ENCODE measurements at places on chromosomes 2 and 18.

DNA sequence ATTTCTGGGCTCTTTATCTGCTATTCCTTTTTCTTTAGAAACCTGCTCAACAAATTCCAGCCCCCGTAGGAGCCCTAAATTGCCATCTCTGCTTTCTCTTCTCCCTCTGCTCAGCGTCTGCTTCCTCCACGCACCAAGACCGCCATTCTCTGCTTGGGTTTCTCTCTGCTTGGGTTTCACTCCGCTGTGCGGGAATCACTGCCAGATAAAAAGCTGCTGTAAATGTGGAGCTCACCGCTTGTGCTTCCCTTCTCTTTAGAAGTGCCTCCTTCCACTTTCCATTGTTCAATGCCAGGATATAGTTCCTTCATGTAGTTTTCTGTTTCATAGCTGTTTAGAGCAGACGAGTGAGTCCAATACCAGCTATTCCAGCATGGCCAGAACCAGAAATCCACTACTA is 45.9 kb downstream of the TMEM237 start:
- DNase-seq: no peak

GRCh38 chr18:23967321-23968089 is 47.0 kb upstream of the TTC39C start:
- no peak for DNase-seq

- DNase-seq: no peak
Measured at GRCh38 chr18:46310675-46311345, 206.6 kb downstream of the HAUS1 start.

DNA sequence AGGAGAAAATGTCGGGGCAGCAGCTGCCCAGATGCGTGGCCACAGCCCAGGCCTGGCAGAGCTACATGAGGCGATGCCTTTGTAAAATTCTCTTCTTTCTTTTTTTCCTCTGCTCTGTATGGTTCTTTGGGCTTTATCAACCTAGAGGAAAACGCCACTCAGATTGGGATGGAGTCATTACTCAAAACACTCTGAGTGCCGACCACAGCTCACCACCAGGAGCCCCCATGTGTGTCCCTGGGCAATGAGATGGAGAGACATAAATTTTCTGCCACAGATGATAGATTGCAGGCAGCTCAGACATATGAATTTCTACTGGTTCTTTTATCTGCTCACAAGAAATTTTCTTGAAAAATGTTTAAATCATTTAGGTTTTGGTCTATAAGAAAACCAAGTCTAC is 56.0 kb downstream of the PARD6G start:
- DNase-seq: no peak

DNA sequence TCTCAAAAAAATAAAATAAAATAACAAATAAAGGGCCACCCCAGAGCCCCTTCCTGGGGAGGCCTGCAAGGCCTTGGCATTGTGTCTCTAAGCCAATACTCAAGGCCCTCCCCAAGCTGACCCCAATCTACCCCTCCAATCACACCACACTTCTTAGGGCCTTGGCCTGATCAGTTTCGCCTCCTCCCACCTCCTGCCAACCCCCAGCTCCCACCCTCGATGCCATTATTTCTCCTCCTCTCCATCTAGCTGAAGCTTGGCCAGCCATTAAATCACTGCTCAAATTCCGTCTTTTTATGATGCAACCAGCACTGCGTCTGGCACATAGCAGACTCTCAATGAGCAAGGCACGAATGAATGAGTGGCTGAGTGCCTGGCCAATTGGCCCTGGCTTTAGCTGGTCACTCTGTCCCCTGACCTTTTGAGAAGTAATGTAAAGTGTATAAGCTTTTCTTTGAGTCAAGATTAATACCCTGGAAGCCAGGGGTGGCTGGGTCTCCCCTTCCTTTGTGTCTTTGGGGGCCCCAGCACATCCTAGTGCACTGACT is 55.9 kb downstream of the SMAD7 start:
- DNase-seq: no peak

- no peak for DNase-seq
Measured at GRCh38 chr2:62705859-62706720, 577 bp downstream of the EHBP1 start.

- DNase-seq: no peak
Measured at GRCh38 chr2:20643060-20643459, 7.8 kb downstream of the HS1BP3 start.

- no peak for DNase-seq
Measured at GRCh38 chr18:36402765-36403396, 105.4 kb downstream of the FHOD3 start.

DNA sequence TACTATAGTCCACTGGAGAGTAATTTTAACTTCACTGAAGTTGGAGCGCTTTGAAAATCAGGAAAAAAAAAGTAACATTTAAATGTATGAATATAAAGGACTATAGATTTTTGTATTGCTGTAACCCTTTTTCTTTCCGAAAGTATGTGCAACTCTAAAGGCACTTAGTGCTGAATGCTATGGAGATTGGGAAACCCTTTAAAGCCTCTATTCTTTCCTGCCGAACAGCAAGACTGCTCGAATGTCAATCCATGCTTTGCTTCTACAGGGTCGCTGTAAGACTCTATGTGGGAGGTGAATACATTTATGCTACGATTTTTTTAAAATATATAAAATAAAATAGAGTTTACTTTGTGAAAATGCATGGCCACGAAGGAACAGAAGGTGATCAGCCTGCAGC is 825 bp downstream of the GRB14 start:
- DNase-seq: no peak

DNA sequence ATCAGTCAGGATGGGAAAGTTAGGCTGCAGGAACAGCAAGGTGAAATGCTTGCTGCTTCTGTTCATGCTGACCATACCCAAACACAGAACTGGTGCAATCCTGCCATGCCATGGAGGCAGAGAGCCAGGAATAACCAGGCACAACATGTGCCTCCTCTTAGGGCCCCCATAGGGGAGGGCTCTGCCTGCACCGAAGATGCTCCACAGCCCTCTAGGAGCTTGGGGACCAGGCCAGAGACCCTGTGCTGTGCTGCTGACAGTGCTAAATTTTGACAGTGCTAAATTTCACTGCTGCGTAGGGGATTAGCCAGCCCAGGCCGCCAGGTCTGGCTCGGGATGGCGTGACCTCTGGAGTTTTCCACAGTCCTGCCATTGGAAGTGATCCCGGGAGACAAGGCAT is 173.3 kb downstream of the SH3RF3 start:
- DNase-seq: no peak

DNA sequence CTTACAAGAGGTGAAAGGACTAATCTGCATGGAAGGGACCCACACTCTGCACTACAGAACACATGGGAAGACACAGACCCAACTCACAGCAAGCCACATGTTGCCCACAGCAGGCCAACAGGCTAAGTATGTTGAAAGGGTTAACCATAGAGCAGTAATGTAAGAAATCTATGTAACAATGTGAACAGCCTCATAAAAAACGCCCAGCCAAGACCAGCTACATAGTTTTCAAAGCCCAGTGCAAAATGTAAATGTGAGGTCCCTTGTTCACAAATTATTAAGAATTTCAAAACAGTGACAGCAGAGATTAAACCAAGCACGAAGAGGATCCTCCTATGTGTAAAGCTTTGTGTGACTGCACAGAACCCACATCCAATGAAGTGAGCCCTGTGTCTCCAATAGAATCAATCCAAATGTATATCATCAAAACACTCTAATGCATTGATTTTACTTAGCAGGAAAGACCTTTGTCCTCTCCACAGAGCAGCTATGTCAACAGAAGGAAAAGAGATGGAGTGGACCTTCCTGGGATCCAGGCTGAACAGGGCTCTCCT is 210.1 kb downstream of the AGPS start:
- DNase-seq: no peak

DNA sequence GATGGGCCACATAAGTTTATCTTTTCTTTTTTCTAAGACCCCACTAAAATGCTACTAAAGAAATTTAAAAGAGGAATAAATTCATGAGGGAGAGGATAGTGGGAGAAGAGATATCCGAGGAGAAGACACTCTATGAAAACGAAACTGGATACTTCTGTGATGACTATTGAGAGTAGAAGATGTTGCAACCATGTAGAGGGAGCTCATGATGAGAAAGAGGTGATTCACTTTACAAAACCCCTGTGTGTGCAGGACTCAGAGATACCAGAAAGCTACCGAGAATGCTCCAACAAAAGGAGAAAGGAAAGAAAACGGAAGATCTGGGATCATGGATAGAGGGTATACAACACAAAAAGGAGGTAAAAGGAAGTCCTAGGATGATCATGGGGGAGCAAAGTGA is 34.9 kb downstream of the SLC38A11 start:
- no peak for DNase-seq

GRCh38 chr2:74414881-74415761 is 6.3 kb downstream of the C2orf81 start:
- DNase-seq: no peak

DNA sequence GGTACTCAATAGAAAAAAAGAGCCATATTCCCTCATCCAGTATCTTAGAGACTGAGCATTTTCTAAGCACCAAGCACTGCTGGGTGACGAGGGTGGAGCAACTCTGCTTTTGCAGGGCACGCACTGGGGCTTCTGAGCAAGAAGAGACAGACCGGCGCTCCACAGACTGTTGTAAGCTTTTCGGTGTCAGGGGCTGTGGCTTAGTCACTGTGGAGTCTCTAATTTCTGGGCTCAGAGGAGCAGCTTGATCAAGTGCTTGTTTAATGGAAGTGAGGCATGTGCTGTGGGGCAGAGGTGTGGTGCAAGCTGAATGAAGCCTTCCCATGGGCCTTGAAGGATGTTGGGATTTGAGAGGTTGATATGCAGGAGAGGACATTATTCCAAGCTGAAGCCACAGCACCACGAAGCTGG is 227.1 kb downstream of the MYCN start:
- no peak for DNase-seq

- no peak for DNase-seq
Measured at GRCh38 chr18:23155537-23155936, 20.3 kb downstream of the CABLES1 start.

DNA sequence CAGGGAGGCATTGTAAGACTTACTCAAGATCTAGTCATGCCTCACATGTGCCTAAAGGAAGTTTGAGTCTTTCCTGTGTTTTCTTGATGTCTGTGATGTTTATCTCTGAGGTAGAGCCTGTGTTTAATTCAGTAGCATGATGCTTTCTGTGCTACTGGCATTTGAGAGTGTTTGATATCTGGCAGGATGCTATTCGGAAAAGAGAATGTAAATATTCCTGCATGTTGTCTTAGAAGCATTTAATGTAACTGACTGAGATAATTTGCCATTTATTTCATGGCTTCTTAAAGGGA is 58.8 kb downstream of the GREB1L start:
- DNase-seq: no peak

DNA sequence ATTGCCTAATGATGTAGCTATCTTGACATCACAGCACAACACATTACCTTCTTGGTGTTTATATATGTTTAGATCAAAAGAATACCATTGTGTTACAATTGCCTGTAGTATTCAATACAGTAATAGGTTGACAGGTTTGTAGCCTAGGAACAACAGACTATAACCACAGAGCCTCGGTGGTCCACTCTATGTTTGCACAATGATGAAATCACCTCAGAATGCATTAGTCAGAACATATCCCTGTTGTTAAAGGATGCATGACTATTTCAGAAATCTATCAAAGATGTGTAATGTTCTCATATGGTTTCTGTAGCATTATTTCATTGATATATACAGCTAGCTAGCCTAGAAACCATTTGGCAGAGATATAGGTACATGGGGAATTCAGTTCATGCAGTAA is 8.9 kb downstream of the METTL5 start:
- no peak for DNase-seq

- no peak for DNase-seq
Measured at GRCh38 chr2:212912445-212913103, 238.8 kb downstream of the IKZF2 start.

DNA sequence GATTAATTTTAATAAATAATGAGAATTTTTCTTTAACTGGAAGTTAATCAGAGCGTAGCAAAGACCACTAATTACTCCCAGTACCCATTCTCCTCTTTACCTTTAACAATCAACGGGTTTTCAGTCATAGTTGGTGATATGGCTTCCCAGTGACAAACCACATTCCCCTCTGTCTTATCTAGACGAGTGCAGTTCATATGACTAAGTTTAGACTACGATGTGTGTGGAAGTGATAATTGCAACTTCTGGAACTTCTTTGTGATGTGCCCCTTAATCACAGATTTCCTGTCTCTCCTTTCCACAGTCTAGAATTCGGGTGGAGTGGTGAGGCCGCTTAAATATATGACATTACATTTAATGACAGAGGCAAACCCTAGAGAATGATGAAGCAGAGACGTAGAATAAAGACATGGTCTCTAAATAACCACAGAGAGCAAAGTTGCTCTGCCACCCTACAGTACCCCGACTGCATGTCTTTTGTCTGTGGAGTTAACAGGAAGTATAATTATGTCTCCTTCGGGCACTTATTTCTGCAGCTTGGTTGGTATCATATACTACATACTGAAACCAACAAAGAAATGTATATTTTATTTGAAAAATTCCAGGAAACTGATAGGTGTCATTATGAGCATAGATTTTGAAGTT is 693.3 kb upstream of the CDH7 start:
- DNase-seq: no peak

- DNase-seq: no peak
Measured at GRCh38 chr2:63862806-63863205, 21.1 kb downstream of the UGP2 start.

GRCh38 chr2:72043985-72044384 is 103.7 kb downstream of the CYP26B1 start:
- no peak for DNase-seq

GRCh38 chr2:7037340-7038333 is 120.4 kb downstream of the RNF144A start:
- DNase-seq: peak; percentile 24

GRCh38 chr2:229346816-229347540 is 75.9 kb upstream of the PID1 start:
- DNase-seq: no peak

DNA sequence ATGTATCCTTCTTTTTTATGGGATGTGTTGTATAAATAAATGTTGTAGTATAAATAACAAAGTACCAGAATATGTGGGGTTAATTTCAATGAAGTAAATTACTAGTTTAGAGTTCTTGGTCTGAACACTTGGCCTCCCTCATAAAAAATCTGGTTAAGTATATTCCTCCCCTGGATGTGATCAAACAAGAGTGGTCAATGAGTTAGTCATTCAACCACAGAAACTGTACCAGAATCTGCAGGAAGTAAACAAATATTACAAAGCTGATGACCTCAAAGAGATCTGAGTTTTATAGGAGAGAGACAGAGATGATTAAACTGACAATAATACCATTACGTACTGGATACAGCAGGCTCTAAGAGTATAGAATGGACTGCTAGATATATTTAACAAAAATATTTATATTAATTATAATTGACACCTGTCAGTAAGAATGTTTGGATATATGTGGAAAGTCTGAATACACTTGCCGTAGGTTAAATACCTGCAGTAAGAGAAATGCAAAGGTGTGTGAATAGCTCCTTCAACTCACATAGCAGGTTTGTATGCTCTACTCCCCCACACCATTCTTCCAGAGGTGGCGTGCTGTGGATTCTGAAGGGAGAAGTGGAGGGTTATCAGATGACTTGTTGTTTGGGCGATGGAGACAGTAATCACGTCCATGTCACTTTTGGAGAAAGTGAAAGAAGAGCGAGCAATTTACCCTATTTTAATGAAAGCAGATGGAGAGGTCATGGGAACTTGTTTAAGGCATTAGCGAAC is 108.3 kb upstream of the LRATD1 start:
- DNase-seq: no peak

All from activated CD8-positive, alpha-beta memory T cell treated with anti-CD3 and anti-CD28 coated beads for 1 hour (primary cell).